GM04504 (cell line): ENCODE measurements at places on chromosomes 2 and 18.

GRCh38 chr2:163613266-163613731 lies 122.5 kb downstream of the FIGN start:
- DNase-seq: no peak

GRCh38 chr2:149627111-149627801 lies 39.7 kb upstream of the MMADHC start:
- no peak for DNase-seq

DNA sequence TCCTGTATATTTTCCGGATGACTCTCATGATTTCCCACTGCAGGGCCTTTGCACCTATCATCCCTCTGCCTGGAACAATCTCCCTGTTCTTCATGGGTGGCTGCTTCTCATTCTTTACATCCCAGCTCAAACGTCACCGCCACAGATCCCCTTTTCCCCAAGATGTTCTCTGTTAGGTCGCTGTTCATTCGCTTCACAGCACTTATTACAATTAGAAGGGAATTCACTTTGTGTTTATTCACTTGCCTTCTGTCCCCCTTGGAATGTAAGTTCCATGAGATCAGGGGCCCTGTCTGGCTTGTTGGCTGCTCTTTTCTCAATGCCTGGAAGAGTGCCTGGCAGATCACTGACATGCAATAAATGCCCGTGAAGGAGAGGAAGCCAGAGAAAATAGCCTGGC lies 106.7 kb downstream of the FOXI3 start:
- DNase-seq: no peak

- no peak for DNase-seq
Observed at GRCh38 chr2:554444-554843, 122.8 kb downstream of the TMEM18 start.

DNA sequence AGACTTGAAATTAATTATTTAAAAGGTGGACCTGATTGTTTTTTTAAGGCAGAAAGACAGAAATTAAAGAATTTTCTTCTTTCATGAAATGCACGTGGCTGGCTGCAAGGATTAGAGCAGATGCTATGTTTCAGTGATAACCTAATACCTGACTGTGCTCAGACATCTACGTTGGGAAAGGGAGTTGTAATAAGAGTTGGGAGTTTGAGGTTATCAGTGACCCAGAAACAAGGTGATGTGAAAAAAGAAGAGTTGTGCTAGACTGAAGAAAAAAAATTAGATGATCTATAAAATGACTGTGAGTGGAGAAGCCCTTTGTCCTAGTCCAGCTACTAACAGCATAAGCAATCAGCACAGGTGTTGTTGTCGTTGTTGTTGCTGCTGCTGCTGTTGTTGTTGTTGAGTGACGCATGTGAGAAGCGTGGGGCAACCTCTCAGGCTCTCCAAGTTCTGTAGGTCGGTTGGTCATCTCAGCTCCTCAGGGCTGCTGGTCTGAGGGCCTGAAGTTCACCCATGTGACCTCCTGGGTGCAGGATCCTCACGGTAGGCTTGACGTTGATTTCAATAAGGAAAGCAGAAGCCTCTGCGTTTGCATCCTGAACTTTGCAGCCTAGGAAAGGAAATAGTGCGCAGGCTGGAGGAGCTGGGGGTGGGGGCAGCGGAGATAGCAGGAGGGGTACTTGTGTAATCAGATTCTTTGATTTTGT lies 7.6 kb downstream of the POU3F3 start:
- DNase-seq: no peak

DNA sequence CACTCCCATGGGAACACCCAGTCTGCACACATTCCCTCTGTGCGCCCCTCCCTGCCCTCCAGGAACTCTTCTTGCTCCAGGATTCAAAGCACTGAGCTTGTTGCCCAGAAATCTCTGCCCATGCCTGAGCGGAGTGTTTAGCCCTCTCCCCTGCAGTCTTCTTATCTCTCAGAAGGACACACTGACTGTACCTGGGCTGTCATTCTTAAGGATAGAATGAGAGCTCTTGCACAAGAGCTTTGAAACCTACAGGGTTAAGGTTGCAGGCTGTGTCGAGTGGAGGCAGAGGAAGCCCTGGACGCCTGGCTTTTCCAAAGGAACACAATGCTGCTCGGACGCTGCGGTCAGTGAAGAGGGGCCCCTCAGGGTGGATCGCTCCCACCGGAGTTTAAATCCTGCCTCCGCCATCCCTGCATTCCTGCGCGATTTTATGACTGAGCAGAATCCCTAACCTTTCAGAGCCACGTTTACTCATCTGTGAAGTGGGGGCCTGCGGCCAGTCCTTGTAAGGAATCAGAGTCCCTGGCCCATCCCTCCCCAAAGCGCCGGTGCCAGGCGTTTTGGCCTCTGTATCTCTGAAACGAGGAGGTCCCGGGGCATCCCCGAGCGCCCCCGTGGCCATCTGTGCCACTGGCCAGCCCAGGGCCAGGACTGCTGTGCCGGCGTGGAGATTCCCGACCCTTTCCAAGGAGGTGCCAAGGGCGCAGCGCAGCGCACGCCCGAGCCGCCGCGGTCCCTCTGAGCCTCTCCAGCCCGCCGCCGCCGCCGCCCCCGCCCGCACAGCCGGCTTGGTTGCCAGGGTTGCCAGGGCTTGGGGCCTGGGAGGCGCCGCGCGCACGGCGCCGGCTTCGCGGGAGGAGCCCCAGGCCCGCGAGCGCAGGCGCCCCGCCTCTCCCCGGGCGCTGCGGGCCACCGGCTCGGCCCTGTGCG lies 58.9 kb downstream of the FAM168B start:
- no peak for DNase-seq

- DNase-seq: no peak
Observed at GRCh38 chr2:23607925-23608324, 222.9 kb downstream of the KLHL29 start.

DNA sequence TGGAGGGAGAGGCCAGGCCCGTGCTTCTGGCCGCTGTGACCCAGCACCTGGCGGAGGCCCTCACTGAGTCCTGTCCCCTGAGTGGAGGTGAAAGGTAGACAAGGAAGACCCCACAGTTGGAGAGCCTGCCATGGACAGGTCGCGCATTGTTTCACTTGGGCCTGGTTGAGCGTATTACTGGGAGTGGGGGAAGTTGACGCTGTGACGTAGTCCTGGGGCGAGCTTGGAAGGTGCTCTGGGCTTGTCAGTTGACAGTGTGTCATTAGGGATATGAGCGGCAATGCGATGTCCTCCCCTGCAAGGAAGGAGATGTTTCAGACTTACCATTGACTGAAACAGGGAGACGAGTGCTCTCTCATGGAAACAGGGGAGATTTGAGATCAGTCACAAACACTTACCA lies 127.1 kb downstream of the SH3RF3 start:
- no peak for DNase-seq

GRCh38 chr18:34807106-34807796 lies 97.2 kb downstream of the DTNA start:
- DNase-seq: no peak

- no peak for DNase-seq
Observed at GRCh38 chr2:54503192-54503591, 47.1 kb downstream of the SPTBN1 start.

DNA sequence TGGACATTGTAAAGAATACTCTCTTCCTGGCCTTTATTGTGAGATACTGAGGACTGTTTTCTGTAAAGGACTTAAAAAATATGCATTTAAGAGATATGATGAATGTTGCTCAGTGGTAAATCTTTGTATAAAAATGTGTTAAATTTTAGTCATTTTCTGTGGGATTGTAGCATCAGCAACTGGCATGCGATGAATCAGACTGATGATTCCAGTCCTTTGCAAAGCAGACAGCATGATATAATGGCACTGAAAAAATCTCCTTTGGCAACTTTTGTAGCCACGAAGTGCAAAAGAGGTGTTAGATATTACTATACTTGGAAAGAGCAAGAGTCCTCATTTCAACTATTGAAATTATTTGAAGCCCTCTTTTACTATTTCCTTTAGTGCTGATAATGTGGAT lies 678.7 kb downstream of the PLCL1 start:
- peak; percentile 14 for DNase-seq

DNA sequence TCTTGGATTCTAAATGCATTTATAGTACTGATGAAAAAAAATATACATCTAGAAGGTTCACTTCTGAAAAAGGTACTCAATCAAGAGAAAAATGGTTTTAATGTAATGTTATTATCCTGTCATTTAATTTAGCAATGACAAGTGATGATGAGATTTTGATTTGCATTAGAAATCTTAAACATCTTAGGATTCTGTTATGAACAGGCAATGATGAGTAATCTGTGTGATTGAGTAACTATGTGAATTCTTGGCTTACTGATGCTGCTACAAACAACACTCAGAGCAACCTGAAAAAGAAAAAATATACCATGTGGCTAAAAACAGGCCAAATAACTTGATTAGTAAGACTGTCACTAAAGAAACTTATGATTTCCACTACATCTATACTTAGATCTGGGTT lies 30.1 kb downstream of the RBKS start:
- peak; percentile 53 for DNase-seq

- no peak for DNase-seq
Observed at GRCh38 chr2:182090486-182090885, 104.8 kb downstream of the PPP1R1C start.

GRCh38 chr2:36489281-36489680 lies 108.7 kb downstream of the FEZ2 start:
- DNase-seq: peak; percentile 78

DNA sequence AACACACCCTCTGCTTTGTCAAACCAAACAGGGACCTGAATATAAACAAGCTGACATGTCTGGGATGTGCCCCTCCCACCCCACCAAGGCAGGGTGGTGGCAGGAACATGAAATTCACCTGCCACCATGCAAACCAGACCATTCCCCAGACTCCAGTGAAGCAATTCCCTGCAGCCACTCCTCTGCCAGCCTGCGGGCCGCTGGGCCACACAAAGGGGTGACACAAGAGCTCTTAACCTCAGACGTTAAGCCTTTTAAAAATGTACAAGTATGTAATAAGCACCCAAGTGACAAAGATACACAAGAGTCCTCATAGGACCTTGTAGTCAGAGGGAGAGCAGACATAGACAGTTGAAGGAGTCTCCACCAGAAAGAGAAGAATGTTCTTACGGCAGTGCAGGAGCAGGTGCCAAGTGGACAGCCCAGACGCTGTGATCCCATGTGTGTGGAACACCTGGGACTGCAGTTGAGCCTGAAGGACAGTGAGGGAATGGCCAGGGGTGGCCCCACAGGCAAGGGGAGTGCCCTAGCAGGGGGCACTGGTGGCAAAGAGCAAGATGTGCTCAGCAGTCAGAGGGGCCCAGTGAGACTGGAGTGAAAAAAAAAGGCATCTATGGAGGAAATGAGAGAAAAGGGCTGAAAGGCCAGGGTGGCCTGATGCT lies 36.9 kb downstream of the CRACDL start:
- no peak for DNase-seq

- no peak for DNase-seq
Observed at GRCh38 chr2:57576983-57577382, 469.6 kb upstream of the VRK2 start.

DNA sequence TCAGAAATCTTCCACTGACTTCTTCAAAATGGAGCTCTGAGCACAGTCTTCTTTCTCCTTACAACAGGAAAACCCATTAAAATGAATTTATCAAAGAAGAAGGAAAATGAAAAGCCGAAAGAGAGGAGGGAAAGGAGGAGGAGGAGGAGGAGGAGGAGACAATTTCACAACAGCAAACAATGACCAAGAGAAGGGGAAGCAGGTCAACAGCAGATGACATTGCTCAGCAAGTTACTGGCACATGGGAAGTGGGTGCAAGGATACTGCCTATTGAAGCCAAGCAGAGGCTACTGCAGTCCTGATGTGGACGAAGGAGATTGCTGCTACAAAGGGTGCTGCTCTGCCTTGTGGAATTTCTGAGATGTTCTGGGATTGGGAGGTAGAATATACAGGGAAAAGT lies 268.2 kb upstream of the FBXO11 start:
- no peak for DNase-seq

- DNase-seq: no peak
Observed at GRCh38 chr18:56273541-56274219, 364.7 kb downstream of the TXNL1 start.

DNA sequence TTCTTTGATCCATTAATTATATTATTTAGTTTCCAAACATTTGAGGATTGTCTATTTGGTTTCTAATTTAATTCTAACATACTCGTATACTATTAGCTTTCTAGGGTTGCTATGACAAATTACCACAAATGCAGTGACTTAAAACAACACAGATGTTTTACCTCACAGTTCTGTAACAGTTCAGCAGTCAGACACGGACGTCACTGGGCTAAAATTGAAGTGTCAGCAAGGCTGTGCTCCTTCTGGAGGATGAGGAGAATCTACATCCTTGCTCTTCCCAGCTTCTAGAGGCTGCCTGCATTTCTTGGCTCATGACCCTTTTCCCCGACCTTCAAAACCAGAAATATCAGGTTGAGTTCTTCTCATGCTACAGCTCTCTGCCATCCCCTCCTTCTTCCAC lies 117.6 kb downstream of the TFCP2L1 start:
- no peak for DNase-seq

DNA sequence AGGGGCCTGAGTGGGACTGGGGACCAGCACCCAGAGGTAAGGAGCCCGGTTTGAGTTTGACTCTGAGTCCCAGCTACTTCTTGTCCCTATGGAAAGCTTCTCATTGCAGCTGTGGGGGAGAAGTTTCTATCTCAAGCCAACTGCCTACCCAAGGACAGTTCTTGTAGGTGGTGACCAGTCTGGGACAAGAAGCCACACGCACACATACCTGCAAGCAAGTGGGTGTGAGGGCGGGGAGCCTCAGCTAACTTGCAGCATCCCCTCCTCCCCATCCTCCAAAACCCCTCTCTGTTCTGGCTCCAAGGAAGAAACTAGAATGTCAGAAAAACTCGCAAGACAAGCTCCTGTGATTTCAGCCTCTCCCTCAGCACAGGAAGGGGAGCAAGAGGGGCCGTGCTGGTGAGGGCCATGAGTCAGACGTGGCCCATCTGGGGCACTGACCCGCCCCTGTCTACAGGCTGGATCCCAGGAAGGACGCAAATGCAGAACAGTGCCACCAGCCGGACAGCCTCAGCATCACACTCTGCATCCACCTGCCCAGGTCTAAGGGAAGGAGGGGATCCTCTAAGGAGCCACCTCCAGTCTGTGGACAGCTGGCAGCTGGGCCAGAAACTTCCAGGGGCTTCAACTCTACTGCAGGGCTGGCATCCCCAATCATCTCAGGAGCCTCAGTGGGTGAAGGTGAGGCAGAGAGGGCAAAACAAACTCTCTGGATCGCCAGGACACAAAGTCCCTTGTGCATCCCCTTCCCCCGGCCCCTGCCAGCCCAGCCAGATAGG lies 103.4 kb downstream of the TNS1 start:
- DNase-seq: peak; percentile 76

- no peak for DNase-seq
Observed at GRCh38 chr2:130767408-130767775, 12.1 kb downstream of the AMER3 start.

- no peak for DNase-seq
Observed at GRCh38 chr2:40367032-40367431, 84.9 kb downstream of the SLC8A1 start.

- DNase-seq: peak; percentile 23
Observed at GRCh38 chr18:28003451-28003850, 173.5 kb downstream of the CDH2 start.

GRCh38 chr2:112065966-112066365 lies 10.9 kb downstream of the TMEM87B start:
- DNase-seq: peak; percentile 56

GRCh38 chr18:47323158-47323557 lies 71.7 kb upstream of the SKOR2 start:
- no peak for DNase-seq
